ENCODE measurements at places on chromosomes 2 and 18.

- DNase-seq = no peak
Observed at GRCh38 chr2:159155320-159155719, 131.2 kb downstream of the WDSUB1 start.

DNA sequence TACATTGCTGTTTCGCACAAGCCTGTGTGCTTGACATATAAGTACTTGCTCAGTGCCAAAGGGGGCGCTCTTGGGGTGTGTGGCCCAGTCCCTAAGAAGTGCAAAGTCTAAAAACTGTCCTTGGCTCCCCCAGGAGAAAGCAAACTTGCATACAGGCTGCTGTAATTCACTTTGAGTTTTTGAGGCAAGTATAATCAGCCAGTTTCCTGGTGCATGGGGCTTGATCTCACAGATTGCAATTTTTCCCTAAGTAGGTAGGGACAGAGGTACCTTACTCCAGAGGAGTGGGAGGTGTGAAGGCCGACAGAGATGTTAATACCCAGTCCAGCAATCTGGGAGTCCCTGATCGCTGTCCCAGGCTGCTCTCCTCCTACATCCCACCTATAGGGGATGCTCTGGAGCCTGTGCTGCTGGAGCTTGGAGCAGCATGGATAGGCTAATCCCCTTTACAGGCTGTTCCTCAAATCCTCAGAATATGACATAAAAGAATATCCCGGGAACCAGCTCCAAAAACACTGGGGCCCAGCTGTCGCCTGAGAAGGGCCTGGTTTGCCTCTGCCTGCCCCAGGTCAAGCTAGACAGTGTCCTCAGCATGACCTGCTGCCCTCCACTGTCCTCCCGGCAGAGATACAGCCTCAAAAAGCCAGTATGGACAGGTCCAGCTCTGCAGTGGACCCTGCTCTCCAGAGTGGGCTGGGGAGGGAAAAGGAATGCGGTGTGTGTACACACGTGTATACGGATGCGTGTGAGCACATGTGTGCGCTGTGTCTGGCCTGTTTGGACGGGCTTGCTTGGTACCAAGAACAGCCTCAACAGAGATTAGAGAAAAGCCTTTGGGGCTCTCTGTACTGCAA, 136.5 kb upstream of the HAAO start:
- no peak for DNase-seq

- no peak for DNase-seq
Observed at GRCh38 chr2:239002591-239002953, 154.7 kb downstream of the TWIST2 start.

DNA sequence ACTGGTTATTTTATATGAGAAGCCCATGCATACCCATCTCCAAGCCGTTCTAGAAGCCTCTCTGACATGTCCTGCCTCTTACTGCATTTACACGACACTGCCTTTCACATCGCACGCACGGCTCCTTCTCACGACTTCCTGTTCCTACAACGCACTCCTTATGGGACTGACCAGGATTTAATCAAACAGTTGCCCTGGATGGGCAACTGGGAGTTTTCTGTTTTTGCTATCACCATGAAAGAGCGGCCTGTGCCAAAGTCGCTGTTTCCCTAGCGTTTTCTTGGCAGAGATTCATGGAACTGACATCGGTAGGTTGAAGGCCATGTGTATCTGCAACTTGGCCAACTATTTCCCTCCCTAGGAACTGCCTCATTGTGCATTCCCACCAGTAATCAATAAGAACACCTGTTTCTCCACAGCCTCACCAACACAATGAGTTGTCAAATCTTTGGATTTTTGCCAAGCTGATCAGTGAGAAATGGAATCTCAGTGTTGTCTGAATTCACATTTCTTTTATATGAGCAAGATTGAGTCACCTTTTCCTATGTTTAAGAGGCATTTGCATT, 97.2 kb upstream of the OTOS start:
- DNase-seq = no peak

DNA sequence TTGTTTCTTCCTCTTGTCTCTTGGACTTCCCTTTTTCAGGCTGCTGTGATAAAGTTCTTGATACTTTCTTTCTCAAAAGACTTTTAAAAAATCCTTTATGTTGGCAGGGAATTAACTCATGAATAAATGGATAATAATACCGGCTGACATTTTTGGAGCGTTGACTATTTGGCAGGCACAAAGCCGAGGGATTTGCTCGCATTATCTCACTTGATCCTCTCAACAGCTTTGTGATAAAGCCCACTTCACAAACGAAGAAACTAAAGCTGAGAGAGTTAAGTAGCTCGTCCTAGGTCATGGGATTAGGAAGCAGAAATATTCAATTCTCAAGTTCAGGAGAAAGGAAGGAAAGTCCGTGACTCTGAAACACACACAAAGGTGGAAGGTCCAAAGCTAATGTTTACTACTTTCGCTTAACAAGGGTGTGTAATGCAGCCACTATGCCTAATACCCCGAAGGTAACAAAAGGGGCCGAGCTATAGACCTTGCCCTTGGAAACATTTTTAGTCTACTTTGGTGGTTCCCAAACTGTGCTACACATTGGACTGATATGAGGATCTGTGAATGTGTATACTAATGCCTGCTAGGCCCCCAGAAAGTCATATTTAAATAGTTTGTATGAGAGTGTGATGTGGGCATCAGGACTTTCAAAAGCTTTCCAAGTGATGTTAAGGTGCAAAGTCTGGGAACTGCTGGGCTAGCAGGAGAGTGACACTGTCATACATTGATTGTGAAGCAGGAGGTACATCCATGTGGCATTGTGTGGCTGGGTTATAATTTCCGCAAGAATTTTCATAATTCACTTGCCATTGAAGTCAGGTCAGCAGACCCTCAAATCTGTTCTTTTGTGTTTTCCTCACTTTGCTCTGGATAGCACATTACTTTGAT, 508.4 kb downstream of the PLCL1 start:
- DNase-seq = no peak

GRCh38 chr2:238302087-238302486, 13.7 kb upstream of the PER2 start:
- DNase-seq = no peak

GRCh38 chr18:51862051-51862715, 477.8 kb upstream of the DCC start:
- DNase-seq = no peak

GRCh38 chr2:231124838-231125568, at the start of gene HTR2B:
TSS of gene HTR2B (minus strand) at chr2:231125042. CDS start at chr2:231123764, 1,278 bp downstream.
- no peak for DNase-seq

DNA sequence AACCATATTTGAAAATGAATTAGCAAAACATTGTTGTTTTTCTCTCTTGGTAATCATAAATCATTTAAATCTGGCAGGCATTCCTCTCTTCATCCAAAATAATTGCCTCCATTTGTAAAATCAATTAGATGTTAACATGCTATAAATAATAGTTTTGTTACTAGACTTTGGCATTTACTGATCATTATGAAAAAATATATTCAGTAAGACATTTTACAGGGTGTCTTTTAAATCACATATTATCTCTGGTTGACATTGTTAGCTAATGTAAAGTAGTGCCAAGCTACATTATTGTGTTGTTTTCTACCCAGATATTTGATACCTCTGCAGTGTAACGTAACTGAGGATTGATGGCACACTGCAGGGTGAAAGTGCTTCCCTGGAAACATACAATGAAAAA, 31.8 kb upstream of the DLX1 start:
- no peak for DNase-seq

- no peak for DNase-seq
Observed at GRCh38 chr18:59957957-59958356, 58.2 kb downstream of the PMAIP1 start.

GRCh38 chr18:42182728-42183700, 228.0 kb downstream of the PIK3C3 start:
- no peak for DNase-seq

- DNase-seq = no peak
Observed at GRCh38 chr2:118834901-118835745, 12.3 kb downstream of the EN1 start.

DNA sequence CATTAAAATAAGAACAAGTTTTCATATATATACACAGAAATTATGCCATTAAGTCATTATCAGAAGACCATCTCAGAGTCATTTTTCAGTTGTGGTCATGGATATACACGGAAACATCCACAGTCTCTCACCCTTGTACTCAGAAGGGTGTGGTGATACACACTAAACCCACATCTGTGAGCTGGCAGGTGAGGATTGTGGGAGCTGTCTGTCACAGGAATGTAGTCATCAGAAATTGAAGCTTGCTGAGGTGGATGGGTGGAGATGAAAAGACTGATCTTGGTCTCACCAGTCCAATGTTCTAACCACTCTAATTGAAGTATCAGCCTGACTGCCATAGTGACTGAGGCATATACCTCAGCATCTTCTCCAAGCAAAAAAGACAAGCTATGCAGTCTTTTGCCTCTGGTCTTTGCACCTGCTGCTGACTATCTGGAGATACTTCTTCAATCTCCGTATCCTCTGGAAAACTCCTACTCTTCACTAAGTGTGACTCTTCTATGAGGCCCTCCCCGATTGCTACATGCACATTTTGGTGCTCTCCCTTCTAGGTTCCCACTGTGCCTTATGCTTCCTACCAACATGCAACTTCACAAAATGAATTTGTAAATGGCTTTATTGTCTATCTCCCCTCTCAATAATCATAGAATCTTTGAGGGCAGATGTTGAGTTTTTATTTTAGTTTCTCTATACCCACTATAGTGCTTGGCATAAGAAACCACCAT, 232.8 kb downstream of the DYM start:
- no peak for DNase-seq

DNA sequence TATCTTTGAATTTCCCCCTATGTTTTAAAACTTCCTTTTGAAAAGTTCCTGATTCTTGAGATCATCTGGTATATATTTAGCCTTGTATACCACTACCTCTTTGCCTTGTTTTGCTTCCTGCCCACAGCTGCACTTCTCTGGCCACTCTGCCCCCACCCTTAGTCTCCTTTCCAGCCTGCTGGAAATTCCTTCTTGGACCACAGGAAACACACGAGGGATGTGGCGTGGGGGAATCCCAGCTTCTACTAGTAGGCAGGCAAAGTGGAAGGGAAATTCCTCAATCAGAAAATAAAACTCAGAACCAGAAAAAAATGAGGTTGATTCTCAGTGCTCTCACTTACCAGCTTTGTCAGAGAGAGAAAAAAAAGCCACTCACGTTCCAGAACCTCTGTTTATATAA, 13.4 kb downstream of the IL18RAP start:
- no peak for DNase-seq

DNA sequence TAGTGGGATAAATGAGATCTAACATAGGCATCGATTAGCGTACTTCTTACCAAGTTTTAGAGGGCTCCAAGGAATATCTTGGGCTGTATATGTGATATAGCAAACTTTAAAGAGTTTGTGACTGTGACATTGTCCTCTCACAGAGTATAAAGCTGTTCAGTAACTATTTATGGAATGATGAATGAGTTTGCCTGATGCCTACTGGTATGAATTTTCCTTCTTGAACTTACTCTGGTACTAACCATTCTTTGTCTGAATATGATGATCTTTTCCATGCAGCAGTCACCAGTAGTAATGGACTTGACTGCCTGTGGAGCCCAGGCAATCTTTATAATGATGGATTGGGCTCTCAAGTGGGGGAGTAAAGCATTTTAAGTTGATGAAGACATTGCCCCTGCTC, 120.5 kb downstream of the PARD3B start:
- DNase-seq = no peak

- no peak for DNase-seq
Observed at GRCh38 chr2:96903815-96904214, 33.9 kb upstream of the SEMA4C start.

- no peak for DNase-seq
Observed at GRCh38 chr2:240960309-240960970, 38.0 kb upstream of the SNED1 start.

GRCh38 chr2:168518555-168519066, 62.5 kb downstream of the CERS6 start:
- DNase-seq = no peak

DNA sequence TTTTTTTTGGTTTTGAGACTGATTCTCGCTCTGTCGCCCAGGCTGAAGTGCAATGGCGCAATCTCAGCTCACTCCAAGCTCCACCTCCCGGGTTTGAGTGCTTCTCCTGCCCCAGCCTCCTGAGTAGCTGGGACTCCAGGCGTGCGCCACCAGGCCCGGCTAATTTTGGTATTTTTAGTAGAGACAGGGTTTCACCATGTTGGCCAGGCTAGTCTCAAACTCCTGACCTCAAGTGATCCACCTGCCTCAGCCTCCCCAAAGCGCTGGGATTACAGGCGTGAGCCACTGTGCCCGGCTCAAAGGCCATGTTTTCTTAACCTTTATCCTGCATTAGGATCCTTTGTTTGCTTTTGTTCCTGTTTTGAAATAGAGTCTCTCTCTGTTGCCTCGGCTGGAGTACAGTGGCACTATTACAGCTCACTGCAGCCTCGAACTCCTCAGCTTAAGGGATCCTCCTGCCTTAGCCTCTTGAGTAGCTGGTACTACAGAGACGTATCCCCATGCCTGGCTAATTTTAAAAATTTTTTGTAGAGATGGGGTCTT, 41.0 kb downstream of the NPC1 start:
- DNase-seq = no peak

DNA sequence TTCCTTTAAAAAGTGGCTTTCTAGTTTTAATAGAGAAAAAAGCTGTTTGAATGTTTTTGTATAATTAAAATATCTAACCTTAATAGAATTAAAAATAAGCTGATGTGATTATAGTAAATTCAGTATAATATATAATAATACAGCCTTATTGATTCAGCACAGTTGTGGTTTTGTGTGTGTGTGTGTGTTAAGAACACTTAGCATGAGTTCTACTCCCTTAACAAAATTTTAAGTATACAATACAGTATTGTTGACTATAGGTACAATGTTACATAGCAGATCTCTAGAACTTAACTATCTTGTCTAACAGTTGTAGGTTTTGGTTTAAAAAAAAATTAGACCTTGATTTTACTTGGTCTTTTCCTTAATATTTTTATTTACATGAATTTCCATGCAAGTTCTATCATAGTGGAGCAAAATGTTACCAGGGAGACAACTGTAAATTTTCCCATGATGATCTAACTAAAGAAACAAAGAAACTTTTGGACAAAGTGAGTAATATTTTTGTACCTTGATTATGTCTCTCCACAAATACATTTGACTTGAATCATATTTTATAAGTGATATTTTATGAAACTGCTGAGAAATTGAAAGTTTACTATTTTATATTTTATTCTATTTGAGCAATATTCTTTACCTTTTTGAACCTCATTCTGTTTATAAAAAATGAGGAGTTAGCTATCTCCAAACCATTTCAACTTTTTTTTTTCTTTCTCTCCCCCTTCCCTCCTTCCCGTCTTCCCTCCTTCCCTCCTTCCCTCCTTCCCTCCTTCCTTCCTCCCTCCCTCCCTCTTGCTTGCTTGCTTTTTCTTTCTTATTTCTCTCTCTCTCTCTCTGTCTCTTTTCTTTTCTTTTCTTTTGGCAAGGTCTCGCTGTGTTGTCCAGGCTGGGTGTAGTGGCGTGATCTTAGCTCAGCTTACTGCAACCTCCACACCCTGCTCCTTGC, 46.3 kb downstream of the ZC3H6 start:
- DNase-seq = no peak

GRCh38 chr2:170113168-170113894, 64.6 kb upstream of the MYO3B start:
- DNase-seq = no peak

GRCh38 chr2:2827761-2828221, 496.7 kb upstream of the MYT1L start:
- no peak for DNase-seq

Data from stimulated activated CD4-positive, alpha-beta T cell treated with anti-CD3 and anti-CD28 coated beads, Interleukin-1b, Interleukin-23, amount 100 ng/mL, for 24 hours (primary cell).